ENCODE measurements at places on chromosomes 4 and X.

DNA sequence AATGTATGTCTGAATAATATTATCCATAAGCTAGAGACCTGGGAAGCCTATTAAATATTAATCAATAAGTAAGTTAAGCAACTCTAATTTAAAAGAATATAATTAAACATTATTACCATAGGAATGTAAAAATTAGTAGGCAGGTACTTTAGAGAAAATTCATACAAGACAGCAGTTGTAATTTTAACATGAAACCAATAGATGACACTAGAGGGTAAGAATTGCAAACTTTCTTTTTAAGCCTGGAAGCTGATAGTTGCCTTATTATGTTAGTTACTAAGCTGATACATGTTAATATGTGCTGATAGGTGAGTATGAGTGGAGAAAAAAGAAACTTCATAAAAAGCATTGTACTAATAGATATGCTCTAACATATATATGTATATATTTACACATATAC lies 1157.4 kb downstream of the FAM133A start:
- DNase-seq = peak; percentile 33

DNA sequence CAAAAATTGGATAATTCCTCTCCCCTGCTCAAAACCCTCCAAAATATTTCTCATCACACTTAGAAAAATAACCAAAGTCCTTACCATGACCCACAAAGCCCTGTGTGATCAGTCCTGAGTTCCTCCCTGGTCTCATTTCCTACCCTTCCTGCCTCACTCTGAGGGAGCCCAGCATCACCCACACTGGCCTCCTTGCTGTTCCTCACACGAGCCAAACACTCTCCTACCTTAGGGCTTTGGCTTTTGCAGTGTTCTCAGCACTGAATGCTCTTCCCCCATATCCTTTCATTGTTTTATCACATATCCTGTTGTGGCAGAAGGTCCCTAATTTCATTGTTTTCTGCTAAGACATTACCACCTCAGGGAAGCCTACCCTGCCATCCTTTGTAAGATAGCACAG lies 12.2 kb downstream of the MGAT4D start:
- DNase-seq = no peak

DNA sequence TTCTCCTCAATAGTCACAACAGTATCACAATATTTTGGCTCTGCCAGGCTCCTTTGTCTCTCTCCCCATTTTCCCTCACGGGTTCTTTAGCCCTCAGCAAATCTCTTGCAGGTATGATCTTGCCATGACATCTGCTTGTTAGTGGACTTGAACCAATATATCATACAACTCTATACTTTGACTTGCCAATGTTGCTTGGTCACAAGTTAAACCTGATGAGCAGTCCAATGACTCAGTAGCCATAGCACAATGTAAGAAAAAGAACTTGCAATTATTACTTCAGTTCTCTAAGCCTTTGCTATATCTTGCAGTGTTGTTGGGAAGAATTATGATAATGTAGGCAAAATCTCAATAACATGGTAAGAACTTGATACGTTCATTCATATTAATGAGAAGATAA lies 174.6 kb upstream of the NRK start:
- DNase-seq = no peak

DNA sequence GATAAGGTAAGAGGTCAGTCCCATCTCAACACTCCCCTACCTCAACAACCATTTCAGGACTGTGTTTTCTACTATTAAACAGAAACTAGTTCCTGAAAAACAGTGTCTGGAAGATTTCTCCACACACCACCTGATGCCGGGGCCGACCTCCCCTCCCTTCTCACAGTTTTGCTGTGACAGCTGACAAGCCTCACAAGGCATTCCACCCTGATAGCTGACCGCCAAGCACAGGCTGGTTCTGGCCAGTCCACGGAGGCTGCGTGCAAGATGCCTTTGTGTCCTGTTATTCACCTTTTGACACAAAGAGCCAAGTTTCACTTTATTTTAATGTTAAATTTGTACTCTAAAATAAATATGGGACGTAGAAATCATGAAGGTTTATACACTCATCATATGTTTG lies 758.6 kb downstream of the PDHA2 start:
- DNase-seq = no peak

GRCh38 chrX:9390121-9390520 lies 74.7 kb upstream of the TBL1X start:
- no peak for DNase-seq

DNA sequence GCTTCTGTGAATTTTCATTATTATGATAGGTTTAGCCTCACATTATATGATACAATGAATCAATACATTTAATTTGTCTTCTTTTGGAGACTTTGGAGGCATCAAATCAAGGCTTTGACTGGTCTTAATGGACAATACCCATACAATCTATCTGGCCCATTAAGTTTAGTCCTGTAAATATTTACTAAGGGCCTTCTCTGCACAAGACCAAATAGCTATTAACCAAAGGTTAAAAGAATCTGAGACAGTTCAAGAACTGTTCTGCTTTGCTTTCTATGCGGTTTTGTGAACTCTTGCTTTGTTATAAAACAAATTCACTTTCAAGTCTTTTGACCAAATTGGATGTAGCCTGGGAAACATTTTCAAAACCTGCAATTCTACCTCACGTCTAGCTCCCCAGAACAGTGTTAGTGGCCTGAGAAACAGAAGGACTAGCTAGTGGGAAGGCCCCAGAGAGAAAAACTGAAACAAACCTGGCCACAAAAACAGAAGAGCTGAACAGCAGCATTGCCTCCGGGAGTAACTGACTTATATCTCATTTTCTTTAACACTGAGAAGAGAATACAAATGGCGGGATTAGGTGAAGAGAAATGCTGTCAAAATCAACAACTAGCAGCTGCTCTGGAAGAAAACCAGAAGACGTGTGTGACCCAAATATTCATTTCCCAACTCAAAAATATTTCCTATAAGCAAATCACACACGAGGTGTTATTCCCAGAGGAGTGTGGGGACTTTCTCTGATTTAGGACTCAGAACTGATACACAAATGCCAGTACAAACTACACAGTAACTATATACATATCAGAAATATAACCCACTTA lies 548 bp downstream of the TLR1 start:
- peak; percentile 41 for DNase-seq

DNA sequence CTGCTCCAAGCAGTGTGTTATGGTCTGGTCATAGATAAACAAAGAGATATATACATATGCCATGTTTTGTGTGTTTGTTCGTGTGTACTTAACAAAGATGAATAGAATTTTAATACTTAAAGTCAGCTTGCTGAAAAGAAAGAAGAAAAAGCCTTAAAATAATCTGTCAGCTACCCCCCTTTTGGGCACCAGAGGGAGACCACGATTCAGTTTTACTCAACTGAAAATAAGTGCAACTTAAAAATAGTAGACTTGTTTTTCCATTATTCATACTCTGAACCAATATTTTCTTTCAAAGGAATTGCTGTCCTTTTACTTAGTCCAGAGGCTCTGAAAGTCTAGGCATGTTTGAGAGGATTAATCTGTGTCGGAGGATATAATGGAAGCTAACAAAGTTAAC lies 181.7 kb upstream of the AGTR2 start:
- DNase-seq = no peak

- no peak for DNase-seq
These were observed 51.6 kb upstream of the STOX2 start for GRCh38 chr4:183853548-183853940.

- peak; percentile 72 for DNase-seq
These were observed 78.8 kb downstream of the CLDN22 start for GRCh38 chr4:183241322-183241640.

DNA sequence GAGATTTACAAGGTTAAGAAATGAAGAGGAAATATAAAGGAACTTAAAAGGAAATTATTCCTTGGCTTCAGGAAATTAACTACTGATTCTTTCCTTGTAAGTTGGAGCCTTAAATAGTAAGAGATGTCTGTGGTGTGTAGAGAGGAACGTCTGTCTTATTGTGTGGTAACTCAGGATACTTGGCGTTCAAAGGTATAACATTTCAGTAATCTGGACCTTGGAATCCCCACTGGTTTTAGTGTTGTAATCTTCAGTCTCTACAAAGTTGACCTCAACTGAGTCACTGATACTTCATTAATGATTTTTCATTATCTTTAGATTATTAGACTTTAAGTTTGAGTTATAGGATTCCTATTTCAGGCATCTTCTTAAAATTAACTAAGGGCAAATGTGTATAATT lies 79.1 kb upstream of the LSM6 start:
- peak; percentile 18 for DNase-seq

- DNase-seq = peak; percentile 6
These were observed 49.0 kb upstream of the ZNF157 start for GRCh38 chrX:47321386-47321785.

DNA sequence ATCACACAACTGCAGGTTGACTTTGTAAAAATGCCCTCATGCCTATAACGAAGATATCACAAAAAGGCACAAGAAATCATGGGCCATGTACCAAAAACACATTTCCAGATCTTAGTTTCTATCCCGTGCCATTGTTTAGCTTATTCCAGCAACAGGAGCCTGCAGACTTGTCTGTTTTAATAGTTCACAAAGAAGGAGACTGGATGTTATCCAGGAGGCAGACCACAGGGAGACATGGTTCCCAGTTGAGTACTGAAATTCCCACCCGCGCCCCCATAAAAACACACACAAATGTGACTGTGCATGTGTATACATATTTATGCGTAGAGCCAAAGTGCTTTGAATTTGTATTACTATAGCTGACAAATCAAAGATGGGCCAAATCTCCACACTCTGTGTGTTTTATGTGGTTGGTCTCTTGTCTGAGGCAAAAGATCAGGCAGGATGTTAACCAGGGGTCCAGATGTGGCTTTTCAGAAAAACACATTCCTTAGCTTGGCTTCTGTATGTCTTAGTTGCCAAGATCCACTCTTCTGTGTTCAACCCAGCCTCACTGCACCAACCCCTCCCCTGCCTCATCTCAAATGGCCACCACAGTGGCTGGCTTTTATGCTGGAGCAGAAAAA lies 469.2 kb upstream of the DIPK2B start:
- DNase-seq = no peak

DNA sequence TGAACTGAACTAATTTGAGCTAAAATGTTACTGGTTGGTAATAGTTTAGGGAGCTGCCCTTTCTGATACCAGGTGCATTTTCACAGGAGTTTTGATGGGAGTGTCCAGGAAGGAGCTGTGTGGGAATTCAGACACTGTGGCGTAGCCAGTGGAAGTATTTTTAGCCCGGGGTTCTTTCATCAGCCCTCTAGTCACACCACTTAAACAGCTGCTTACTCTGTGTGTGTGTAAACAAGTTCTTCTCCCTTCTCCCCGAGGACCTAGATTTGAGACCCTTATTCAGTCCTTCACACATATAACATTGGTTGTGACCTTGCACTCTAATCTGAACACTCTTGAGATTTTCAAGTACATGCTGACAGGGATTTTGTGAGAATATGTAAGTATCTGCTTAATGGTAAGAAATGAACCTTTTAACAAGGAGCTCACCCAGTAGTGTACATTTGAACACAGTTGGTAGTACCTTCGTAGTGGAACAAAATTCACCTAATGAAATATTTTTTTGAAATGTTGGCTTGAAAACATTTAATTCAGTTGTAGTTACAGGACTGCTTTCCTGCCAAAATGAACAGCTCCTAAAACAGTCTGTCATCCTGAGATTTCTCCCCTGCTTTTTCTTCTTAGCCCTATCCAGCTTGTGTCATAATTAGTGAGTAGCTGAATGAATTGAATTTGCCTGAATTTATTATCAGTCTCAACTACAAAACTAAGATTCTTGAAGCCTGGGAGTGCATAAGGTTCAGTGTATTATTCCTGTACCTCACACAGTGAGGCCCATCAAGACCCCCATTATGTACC lies 61.8 kb downstream of the BMPR1B start:
- no peak for DNase-seq

- peak; percentile 61 for DNase-seq
These were observed 77.1 kb downstream of the TBCK start for GRCh38 chr4:106238820-106239420.

DNA sequence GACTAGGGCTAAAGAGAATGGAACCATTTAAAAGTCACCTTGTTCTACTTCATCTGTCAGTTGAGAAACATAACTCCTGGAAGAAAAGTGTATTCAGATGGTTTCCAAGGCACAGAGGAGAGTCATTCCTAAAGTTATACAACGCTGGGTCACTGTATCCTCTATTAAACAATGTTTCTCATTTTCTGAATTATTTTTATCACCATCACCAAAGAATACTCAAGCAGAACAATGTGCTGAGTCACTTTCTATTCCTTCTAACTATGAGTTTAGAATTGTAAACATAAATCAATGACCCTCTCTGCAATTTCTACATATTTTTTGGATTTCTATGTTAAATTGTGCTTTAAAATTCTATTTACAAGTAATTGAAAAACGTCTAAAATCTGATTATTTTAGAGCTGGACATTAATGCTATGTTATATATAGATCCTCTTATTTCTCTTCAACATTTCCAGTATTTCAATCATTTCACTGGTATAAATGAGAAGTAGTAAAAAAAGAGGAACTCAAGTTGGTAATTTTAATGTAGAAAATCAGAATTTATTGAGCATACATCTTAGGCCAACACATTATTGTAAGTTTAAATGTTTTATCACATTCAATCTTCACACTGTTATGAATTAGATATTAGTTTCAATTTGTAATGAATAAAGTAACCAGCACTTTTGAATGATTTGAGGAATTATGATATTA lies 7.5 kb downstream of the DTHD1 start:
- DNase-seq = peak; percentile 33

- DNase-seq = peak; percentile 21
These were observed 14.7 kb downstream of the CXCR3 start for GRCh38 chrX:71603618-71604017.

DNA sequence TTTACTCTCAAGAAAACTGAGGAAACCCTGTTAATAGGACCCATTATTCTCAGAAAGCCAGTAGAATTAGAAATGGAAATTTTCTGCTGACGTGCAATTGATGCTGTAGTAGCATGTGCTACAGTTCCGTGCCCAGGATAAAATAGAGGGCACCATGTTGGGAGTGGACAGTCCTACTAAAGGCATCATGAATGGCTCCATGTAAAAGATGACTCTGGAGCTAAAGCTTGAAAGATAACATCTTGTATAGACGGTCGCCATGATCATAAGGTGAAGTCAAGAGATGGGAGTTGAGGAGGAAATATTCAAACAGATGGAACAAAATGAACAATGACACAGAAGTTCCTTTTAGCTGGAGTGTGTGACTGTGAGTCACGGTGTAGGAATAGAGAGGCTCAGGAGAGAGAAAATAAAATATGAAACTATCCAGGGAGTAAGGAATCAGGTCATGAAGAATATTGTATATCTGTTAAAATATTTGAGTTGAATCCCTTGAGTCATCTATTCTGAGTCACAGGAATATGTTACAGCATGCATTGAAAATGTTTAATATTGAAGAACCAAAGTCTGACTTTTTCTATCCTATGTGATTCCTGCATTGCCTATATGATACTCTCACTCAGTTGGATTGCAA lies 31.8 kb downstream of the ANXA10 start:
- no peak for DNase-seq

GRCh38 chrX:150582338-150582948 lies 14.0 kb downstream of the MTM1 start:
- DNase-seq = no peak

GRCh38 chr4:154573190-154573870 lies 10.5 kb downstream of the FGB start:
- no peak for DNase-seq

GRCh38 chrX:964831-965416 lies 247.5 kb downstream of the CRLF2 start:
- no peak for DNase-seq

All from kidney tubule cell (primary cell).